Right hindlimb (tissue), 1 donor: ENCODE measurements at places on chromosomes 5 and 9.
A peak's percentile ranks its signal among the peaks of the same experiment; 100 is the strongest.

DNA sequence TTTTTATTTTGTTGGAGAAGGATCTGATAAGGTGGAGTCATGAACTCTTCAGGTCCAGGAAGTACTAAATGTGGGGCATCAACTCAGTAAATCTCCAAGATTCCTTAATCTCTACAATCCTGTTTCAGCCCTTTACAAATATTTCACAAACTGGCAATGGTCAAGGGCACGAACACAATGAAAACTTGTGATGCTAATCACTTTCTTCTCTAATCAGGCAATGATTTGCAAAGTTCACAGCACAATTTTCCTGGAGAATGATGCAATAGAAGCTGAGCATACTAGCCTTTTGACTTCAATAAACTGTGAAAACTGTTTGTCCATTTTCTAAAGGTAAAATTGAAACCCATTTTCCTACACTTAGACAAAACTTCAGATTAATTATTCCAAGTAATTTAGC, 16.9 kb downstream of the GDF9 start:
- DNase-seq: no peak

- DNase-seq: no peak
These were observed 428.1 kb downstream of the EFNA5 start for GRCh38 chr5:107242411-107243219.

DNA sequence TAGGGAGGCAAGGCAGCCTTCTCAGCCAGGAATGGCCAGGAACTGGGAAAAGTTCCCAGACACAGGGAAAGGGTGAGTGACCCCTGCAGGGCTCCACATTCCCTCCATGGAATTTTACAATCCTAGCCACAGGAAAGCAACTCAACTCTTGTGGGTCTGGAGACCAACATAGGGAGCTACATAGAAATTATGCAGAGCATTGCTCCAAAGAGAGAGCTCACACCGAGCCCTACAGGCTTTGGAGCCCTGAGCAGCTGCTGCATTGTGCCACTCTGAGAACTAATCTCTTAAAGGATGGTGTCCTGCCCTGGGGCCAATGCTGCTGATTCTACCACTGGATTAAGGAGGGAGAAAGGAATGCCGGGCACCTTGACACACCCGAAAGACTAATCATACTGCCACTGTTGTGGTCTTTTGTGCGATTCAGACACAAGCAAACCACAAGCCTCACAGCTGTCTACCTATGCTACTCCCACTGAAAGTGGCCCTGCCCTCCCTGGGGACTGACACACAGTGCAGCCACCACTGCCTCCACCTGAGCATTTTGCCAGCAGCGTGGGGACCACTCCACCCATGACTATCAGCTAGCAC, 1089.8 kb upstream of the NUDT12 start:
- no peak for DNase-seq

- no peak for DNase-seq
These were observed 31.0 kb downstream of the ABLIM3 start for GRCh38 chr5:149172261-149172660.

GRCh38 chr5:36150676-36151433, 832 bp downstream of the LMBRD2 start:
- DNase-seq: peak; percentile 59

DNA sequence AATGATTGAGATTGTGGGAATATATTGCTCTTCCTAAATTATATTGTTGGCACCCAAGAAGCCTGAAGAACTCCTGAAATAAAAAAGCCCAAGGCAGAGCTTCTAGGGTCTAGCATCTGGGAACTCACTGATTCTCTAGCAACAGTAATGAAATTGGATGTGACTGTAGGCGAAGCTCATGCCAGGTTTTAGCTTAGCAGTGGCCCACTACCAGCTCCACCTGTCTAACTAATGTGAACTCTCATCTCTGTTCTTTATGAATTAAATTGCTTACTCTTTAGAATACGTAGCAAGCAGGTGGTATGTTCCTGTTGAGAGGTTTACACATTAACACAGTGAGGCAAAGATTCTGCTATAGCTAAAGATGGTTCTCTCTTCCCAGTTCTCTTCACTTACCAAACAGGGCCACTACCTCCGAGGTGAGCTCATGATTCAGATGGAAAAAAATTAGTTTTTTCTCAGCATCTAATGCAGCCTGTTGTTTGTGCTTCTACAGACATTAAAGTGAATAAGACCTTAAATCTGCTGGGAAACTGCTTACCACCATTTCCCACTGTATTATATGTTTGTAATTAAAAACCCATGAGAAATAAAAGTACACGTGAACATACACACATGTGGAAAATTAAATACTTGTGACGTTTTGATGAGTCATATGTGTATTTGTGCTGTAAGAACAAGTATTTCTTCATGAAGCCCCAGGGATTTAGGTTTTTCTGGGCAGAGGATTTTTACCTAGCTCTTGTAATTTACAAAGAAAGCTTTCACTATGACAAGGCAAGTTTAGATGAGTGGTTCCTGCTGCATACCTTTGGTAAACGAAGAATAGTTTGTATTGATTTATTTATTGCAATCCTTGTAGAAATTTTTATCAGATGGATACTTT, 360.1 kb downstream of the KDM4C start:
- no peak for DNase-seq

DNA sequence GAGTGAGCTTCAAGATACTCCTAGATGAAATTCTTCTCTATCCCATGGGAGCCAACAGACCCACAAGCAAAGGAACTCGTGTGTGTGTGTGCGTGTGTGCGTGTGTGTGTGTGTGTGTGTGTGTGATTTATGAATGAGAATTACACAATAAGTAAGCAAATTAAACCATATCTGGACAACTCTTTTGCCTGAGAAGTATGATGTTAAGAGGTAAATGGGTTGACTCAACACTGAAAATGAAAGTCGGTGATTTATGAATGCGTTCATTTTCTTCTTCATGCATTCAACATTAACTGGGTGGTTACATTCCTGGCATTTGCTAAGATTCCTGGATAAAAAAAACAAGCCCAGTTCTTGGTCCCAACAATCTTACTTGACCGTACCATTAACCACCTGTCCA, 171.3 kb upstream of the ZNF462 start:
- no peak for DNase-seq

DNA sequence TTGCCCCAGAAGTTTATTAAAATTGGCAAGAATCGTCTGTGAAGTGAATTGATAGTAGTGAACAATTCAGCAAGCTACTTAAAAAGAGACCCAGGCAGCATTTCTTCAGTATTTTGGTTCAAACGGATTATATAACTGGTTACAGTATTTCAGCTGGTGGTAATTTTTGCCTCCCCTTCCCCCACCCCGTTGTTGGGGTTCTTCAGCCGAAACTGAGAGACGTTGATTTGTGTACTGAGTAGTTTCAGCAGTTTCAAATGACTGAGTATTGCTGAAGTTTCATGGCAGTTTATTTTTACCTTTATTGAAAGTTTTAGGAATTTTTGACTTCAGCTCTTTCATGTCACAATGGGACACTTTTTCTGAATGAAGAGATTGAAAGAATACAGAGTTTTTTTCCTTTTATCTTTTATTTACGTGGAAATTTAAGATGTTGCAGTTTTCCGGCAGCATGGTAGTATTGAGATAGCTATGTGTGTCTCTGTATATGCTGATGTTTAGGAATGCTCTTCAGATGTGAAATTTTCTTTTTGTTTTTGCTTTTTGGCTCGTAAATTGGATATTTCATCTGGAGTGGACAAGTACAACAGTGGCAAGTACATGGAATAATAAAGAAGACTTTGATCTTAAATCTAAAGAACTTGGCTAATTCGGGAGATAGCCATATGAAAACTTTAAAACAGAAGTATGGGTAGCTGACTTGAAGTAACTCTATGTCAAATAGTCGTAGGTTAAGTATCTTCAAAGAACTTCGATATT, 1.9 kb downstream of the GPBP1 start:
- no peak for DNase-seq

- DNase-seq: no peak
These were observed 125.0 kb upstream of the SLC12A2 start for GRCh38 chr5:127958421-127959011.

- DNase-seq: peak; percentile 88
These were observed 598.7 kb upstream of the SGCD start for GRCh38 chr5:155728146-155728856.

GRCh38 chr9:98971915-98972223, 28.2 kb downstream of the COL15A1 start:
- DNase-seq: no peak

GRCh38 chr5:123599171-123599570, 87.2 kb downstream of the CSNK1G3 start:
- DNase-seq: no peak

DNA sequence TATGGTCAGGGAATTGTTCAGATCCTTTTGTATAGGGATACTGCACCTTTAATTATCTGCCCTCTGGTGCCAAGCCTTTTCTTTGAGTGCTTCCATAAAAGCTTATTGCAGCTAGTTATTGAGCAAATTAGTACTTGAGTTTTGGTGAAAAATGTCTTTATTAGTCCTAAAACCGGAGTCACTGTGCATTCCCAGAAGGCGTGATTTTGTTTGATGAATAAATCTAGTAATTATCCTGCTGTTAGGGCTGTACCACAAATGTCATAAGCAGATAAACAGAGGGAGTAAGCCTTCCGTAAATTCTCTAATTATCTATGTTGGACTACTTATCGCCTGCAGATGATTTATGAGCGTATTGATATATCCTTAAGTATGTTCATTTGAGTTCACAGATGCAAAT, 620.7 kb upstream of the ARRDC3 start:
- no peak for DNase-seq

DNA sequence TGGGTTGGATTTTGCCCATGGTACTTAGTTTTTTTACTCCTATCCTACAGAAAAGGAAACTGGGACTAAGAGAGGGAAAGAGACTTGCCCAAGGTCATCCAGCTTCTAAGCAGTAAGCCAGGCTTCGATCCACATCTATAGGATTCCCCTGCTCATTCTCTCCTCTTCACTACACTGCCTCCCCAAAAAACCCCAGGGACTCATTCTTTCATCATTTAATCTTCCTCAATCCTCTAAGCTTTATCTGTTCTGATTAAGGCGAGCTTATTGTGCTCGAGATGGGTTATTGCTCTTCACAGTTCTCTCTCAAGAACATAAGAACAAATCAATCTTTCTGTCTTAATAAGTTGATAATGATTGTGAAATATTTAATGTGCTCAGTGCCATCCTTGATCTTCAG, 511.1 kb upstream of the BRINP1 start:
- no peak for DNase-seq

- DNase-seq: no peak
These were observed 17.8 kb upstream of the GLIPR2 start for GRCh38 chr9:36118706-36119105.

- no peak for DNase-seq
These were observed 124.9 kb downstream of the SPOCK1 start for GRCh38 chr5:137374110-137374714.

- no peak for DNase-seq
These were observed 125.5 kb downstream of the MVB12B start for GRCh38 chr9:126452106-126452505.

- DNase-seq: no peak
These were observed 484.7 kb downstream of the ELAVL2 start for GRCh38 chr9:23341346-23341745.

GRCh38 chr5:107597247-107597646, 73.5 kb downstream of the EFNA5 start:
- DNase-seq: no peak

- no peak for DNase-seq
These were observed 111.0 kb downstream of the DPYSL3 start for GRCh38 chr5:147398860-147399259.

DNA sequence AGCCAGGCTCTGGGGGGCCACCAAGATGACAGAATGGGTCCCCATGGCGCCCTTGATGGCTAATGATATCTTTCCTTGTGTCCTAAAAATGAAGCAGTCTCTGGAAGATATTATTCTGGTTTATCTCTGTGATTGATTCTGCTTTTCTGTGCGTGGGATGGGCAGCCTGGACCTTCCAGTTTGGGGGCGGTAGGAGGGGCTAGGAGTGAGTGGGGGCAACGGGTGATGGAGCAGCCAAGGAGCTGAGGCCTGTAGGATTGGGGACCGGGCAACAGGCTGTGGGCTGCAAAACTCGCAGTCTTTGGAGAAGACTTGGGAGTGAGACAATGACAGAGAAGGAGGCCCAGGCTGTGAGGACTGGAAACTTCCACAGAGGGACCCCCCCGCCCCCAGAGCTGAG, 8.8 kb downstream of the PRRX2 start:
- no peak for DNase-seq

DNA sequence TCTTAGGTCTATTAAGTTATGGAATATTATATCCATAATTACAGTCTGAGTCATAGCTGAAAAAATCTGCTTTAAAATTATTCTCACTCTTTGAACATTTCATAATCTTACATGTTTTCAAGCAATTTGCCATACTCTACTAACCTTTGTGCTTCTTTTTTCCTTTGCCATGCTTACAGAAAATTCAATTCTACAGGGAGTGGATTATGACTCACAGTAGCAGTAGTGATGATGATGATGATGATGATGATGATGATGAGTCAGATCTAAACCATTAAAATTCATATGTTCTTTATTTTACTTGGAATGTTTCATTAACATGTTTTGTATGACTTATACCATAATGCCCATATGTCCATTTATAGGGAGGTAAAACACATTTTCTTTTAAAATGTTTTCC, 207.1 kb downstream of the VPS13A start:
- DNase-seq: no peak

- DNase-seq: no peak
These were observed 619.1 kb upstream of the DAB2 start for GRCh38 chr5:40043916-40044315.

DNA sequence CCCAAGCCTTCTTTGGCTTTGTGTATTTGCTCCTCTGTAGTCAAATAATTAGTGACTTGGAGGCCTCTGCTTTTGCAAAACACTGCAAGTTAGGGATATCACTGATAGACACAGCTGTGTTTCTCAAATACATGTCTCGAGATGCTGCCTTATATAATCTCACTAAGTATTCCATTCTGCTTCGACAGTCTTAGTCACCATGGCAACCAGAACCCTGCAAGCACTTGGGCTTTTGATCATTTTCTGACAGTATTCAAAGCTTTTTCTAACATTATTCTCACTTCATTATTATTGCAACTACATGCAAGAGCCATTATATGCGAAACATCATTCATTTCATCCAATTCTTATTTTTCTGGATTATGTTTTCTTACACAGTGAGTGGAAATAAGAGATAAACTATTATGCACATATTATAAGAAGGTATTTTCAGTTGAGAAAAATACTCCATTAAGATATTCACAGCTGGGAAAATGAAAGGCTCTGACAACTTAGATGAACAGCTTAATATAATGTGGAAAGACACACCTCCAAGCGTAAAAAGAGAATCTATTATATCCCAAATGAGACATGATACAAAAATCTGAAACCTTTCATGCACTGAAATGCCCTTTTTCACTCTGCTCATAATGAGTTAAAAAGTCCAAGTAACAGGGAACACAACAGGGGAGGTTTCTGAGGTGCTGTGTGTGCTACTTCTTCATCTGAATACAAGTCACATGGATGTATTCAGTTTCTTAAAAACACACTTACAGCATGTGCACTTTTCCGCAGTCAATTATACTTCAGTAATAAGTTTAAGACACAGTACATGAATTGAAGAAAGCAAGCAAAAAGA, 93.9 kb downstream of the SCAI start:
- DNase-seq: no peak

- no peak for DNase-seq
These were observed 299.6 kb upstream of the CDH18 start for GRCh38 chr5:20287640-20288039.
